ENCODE measurements at places on chromosomes 7 and 10.

DNA sequence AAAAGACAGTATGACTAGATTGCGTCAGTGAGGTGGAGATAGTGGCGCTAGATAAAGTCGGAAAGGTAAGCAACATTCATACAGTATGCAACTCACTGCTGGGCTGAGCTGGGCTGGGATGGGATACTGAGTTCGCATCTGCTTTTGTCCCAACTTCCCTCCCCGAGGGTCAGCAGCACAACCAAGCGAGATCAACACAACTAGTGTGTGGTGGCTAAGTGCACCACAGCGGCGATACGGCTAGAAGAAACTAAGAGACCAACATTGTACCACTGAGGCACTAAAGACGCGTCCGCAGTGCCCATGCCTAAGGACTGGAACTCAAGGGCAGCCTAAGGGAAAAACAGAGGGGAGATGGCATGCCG is 467 bp downstream of the EXOSC1 start:
- no peak for DNase-seq

DNA sequence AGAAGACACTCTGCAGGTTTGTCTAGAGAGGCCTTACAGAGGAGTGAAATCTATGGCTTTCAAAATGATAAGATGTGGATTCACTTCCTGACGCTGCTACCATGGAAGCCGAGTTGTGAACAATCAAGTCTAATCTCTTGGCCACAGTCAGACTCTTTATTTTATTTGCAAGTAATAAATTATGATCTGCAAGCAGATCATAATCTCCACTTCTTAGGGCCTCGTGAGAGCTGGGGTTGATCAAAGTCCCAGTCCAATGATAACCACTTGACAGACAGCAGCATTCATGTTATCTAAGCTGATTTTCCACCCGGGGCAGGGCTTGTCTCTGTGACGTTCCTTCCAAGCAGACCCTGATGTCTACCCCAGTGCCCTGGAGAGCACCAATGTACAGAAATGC is 776.4 kb upstream of the AUTS2 start:
- no peak for DNase-seq

DNA sequence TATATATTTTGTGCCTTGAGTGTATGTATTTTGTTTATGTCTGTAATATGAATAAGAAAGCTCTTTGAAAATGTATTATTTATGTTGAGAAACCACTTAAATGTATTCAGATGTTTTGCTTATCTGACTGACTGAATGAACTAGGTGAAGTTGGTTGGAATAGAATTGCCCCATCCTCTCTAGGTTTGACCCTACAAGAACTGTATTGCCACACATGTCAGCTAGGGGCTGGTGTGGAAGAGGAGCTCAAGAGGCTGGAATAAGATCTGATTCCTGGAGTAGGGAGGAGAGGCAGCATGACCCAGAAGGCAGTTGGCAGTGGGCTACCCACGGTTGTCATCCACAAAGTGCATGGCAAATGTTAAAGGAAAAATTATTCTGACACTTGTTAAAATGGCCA is 9.1 kb downstream of the SSMEM1 start:
- DNase-seq: no peak

GRCh38 chr7:90180649-90181048 is 26.4 kb downstream of the STEAP1 start:
- no peak for DNase-seq

DNA sequence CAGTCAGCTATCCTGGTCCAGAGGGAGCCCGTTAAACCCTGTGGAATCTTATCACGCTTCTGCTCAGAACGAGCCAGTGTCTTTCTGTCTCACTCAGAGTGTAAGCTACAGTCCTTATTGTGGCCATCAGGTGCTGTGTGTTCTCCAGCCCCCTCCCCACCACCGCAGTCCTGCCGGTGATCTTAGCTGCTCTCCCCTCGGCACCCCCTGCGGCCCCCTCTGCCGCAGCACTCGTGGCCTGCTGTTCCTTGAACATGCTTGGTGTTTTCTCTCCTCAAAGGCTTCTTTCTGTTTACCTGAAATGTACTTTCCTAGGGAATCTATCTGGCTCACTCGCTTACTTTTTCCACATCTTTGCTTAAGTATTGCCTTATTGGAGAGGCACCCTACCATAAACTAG is 38.2 kb upstream of the TMEM236 start:
- no peak for DNase-seq

DNA sequence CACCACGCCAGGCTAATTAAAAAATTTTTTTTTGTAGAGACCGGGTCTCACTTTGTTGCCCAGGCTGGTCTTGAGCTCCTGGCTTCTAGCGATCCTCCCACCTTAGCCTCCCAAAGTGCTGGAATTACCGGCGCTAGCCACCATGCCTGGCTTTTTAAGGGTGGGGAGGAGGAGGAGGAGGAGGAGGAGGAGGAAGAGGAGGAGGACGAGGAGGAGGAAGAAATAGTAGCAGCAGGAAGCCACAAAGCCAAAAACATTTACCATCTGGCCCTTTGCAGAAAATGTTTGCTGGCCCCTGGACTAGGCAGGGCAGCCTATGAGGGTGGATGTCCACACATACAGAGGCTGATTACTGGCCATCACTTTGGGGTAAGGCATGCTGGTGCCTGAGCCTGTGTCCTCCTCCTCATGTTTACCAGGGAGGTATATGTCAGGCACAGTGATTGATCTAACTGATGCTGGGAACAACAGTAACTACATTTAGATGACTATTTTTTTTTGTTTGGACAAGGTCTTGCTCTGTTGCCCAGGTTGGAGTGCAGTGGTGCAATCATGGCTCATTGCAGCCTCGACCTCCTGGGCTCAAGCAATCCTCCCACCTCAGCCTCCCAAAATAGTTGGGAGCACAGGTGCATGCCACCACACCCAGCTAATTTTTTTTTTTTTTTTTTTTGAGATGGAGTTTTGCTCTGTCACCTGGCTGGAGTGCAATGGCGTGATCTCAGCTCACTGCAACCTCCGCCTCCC is 122.1 kb downstream of the HIP1 start:
- DNase-seq: no peak

GRCh38 chr7:78967046-78967445 is 486.4 kb downstream of the MAGI2 start:
- no peak for DNase-seq

DNA sequence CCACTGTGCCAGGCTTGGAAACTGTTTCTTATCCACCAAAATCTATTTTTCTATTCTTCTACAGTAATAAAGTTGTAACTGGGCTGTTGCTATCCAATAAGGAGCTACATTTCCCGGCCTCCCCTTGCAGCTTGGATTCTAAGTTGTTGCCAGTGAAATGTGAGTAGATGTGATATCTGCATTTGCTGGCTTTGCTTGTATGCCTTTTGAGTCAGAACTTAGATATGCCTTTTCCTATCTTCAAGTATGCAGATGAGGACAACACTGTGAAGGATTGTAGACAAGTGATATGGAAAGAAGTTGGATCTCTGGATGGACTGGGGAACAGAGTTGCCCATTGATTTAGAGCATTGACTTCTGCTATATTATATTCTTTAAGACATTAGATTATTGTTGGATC is 236.9 kb downstream of the REEP3 start:
- no peak for DNase-seq

GRCh38 chr7:55075464-55076021 is 56.7 kb downstream of the EGFR start:
- no peak for DNase-seq

DNA sequence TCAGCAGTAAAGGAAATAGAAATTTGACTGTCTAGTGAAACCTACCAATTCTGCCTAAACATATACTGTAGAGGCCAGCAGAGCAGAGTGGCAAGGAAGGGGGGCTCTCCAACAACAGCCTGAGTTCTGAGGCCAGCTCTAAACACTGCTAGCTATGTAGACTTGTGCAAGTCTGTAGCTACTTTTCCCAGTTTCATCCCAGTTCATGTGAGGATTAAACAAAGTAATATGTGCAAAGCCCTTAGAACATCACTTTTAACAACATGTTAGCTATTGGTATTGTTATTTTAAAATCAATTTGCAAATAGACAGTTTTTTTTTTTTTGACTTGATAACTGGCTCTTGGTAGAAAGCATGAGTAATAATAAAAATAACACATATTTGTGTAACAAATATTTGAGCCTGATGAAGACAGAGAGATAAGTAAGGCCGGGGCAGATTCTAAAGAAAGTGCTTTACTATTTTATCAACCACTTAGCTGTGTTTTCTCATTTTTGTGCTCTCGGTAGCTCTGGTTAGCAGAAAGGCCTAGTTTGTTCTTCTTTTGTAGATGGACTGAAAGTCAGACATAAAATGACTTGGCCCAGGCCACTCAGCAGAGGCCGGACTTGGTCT is 9.3 kb downstream of the CHST12 start:
- no peak for DNase-seq

DNA sequence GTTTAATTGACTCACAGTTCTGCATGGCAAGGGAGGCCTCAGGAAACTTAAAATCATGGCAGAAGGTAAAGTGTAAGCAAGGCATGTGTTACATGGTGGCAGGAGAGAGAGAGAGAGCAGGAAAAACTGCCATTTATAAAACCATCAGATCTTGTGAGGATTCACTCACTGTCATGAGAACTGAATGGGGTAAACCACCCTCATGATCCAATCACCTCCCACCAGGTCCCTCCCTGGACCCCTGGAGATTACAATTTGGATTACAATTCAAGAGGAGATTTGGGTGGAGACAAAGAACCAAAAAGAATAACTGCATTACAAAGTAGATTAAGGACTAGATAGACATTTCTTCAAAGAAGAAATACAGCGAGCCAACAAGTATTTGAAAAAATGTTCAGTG is 324.1 kb downstream of the THSD7A start:
- no peak for DNase-seq

Measured in amygdala (tissue), 56 donors.